Glutamatergic neuron (in vitro differentiated cells): ENCODE measurements at places on chromosomes 2 and 18.
A peak's percentile ranks its signal among the peaks of the same experiment; 100 is the strongest.

GRCh38 chr2:134623796-134624195 is 95.0 kb downstream of the TMEM163 start:
- DNase-seq = no peak

DNA sequence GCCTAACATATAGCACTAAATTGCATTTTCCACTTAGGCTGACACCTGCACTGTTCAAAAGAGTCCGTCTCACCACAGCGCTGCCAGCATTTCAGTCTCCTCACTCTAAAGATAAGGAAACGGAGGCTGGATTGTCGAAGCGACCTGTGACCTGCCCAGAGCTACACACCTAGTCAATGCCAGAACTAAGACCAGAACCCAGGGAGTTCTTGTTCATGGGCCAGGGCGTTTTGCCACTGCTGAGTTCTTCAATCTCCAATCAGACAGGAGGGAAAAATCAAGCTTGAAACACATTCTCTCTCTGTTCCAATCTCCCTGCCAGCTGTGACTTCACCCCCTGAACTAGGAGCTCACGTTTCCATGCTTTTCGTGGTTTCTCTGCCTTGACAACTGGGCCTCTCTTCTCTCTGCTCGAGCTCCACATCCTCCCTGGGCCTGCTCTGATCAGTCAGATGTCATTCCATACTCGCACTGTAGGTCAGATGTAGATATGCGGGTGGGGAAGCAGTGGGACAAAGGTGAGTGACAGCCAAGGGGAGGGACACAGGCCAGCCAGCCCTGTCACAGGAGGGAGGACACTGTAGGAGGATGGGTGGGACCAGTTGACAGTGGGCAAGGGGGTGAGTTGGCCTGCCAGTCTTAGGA is 221.1 kb upstream of the SMAD2 start:
- no peak for DNase-seq

DNA sequence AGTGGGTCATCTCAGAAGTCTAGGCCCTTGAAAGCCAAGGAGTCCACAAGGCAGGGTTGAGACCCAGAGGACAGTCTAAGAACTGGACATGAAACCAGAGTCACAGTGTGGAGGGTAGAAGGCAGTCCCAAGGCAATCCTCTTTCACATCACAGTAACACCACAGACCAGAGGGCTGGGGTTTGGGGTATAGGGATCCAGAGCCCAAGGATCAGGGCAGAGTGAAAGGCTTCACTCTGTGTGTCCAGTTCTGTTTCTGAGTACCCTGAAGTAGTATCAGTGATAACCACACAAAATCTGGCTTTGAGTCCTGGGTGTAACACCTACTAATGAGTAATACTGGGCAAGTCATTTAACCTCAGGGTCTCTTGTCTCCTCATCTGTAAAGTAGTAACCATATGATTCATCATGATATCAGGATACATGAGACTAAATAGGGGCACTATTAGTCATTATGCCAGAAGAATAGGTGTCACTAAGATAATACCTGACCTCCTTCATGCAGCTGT is 91.0 kb downstream of the ICA1L start:
- no peak for DNase-seq

- no peak for DNase-seq
Measured at GRCh38 chr18:42544901-42545300, 570.6 kb downstream of the RIT2 start.

DNA sequence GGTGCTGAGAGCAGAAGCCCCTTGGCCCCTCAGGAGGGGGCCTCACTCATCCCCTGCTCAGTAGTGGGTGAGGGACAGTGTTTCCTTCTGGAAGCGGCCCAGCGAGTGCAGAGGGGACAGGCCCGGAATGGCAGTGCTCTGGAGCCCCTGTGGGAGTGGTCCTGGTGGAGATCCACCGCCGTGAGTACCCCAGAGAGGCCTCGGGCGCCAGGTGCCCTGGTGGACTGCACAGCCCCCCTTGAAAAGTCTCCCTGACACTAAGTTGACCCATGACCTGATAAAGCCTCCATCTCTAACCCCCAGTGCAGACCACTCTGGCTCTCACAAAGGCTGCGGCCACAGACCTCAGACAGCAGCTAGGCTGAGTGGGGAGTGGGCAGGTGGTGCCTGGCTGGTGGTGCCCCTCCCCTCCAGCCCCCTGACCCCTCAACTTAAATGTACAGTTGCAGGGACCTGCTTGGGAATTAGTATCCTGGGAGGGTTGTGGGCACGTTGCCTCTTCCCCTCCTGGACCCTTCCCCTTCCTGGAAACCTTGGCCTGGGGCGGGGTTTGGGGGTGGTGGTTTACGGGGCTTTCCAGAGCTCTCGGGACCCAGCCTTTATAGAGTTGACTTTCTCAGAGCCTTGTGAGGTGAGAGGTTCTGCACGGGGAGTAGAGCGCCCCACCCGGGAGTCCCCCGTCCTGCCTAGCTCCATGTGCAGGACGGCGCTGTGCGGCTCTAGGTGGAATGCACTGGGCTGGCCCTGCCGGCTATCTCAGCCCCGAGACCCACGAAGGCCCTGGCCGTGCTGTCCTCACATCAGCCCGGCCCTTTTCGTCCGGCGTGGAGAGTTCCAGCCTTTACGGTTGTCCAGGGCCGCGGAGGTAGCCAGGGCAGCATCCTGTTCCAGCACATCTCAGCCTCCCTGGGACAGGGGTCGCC is 62.7 kb downstream of the RTP5 start:
- DNase-seq = no peak

- DNase-seq = no peak
Measured at GRCh38 chr2:236901956-236902355, 183.7 kb upstream of the COPS8 start.

DNA sequence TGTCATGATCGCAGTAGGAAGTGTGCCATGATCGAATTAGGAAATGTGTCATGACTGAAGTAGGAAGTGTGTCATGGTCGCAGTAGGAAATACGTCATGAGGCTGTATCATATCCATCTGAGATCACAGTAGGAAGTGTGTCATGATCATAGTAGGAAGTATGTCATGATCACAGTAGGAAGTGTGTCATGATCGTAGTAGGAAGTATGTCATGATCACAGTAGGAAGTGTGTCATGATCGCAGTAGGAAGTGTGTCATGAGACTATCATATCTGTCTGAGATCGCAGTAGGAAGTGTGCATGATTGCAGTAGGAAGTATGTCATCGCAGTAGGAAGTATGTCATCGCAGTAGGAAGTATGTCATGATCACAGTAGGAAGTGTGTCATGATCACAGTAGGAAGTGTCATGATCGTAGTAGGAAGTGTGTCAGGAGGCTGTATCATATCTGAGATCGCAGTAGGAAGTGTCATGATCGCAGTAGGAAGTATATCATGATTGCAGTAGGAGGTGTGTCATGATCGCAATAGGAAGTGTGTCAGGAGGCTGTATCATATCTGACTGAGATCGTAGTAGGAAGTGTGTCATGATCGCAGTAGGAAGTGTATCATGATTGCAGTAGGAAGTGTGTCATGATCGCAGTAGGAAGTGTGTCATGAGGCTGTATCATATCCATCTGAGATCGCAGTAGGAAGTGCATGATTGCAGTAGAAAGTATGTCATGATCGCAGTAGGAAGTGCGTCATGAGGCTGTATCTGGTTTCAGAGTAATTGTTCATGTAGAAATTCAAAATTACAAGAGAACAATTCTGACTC is 56.4 kb upstream of the NFATC1 start:
- no peak for DNase-seq

DNA sequence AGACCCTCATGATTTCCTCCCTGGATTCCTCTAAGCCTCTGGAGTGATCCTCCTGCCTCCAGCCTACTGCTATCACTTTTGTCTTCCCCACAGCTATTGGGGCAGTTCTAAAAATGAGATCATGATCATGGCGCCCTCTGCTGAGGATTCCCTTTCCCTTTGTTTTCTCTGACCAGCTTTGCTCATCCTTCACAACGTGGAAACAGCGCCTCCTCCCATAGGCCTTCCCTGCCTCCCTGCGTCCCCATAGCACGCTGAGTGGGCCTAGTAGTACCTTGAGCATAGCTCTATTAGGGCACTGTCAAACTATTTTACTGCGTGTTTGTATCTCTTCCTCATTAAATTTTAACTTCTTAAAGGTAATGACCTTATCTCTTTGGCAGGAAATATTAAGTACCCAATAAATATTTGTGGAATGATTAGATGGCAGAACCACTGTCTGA is 207.0 kb upstream of the FANCL start:
- peak; percentile 76 for DNase-seq

DNA sequence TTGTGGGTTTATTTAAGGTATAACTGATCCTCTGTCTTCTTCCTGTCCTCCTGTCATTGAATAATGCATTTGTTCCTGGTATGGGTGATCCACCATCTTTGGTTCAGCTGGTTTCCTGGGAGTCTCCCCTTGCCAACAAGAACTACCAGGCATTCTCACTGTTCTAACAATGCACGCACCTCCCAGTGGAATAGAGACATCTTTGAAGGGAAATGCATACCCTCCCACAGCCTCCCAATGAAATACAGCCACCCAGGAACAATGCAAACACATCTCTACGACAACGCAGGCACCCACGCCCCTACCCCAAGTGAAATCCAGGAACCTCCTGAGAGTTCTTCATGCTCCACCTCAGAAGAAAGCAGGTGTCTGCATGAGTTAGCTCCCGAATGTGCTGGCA is 318.0 kb downstream of the SOX11 start:
- no peak for DNase-seq

GRCh38 chr2:172232708-172233396 is 130.2 kb upstream of the DLX2 start:
- no peak for DNase-seq

DNA sequence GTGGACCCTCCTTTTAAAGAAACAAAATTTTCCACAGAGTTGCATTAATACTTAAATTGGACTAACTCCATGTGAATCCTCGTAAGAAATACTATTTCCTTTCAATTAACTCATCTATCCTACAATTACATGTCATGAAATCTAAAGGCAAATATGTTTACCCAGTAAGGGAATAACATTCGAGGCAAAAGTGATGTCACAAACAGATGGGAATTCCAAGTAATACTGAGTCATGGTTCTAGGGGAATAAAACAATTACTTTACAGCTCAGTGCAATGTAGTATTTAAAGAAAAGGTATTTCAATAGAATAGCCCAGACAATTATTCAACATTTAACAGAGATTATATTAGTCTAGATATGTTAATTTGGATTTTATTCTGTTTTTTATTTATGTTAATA is 205.8 kb downstream of the ZNF385B start:
- no peak for DNase-seq

- no peak for DNase-seq
Measured at GRCh38 chr2:80461505-80462197, 157.1 kb upstream of the LRRTM1 start.

DNA sequence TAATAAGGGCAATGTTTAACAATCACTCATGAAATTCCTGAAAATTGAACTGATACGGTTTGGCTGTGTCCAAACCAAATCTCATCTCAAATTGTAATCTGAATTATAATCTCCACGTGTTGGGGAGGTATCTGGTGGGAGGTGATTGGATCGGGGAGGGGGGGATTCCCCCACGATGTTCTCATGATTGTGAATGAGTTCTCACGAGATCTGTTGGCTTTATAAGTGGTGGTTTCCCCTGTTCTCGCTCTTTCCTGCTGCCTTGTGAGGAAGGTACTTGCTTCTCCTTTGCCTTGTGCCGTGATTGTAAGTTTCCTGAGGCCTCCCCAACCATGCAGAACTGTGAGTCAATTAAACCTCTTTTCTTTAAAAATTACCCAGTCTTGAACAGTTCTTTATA is 34.0 kb upstream of the SKOR2 start:
- DNase-seq = no peak

DNA sequence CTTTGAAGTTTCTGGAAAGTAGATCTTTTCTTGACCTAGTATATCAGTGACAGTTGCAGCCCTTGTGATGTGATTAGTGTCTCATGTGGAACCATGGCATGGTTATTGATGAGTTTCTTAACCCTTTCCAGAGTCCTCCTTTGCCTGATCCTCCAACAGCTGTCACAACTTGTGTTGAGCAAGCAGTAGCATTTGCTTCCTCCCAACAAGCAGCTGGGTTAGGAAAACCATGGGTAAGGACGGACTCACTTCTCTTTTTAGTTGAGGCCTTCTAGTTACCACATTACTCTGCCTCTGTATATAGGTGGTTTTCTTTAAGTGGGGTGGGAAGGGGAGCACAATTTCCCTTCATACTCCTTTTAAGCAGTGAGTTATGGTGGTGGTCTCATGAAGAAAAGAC is 96.3 kb downstream of the XRCC5 start:
- DNase-seq = no peak

GRCh38 chr2:20194097-20195015 is 30.6 kb downstream of the SDC1 start:
- DNase-seq = no peak

- no peak for DNase-seq
Measured at GRCh38 chr18:43276491-43276890, 799 bp downstream of the SYT4 start.

DNA sequence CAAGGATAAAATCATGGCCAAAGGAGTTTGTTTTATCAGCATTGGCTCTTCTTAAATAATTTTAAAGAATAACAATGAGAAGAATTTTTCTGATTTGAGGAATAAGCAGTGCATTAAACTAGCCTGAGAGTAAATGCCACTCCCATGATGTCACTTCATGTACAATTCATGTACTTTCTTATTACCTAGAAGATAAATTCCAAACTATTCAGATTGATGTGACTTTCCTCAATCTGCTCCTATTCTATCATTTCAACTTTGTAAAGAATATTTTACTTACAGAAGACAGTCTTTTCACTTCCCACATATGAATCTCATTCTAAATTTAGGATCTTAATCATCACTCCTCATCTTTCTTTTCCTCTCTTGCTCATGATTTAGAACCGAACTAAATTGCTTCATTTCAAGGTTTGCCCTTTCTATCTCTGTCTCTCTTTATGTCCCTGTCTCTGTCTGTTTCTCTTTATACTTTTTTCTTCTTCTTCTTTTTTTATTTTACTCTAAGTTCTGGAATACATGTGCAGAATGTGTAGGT is 1142.0 kb upstream of the PIK3C3 start:
- DNase-seq = no peak

GRCh38 chr2:240786871-240787311 is 33.1 kb downstream of the KIF1A start:
- peak; percentile 10 for DNase-seq

- no peak for DNase-seq
Measured at GRCh38 chr2:25215232-25215631, 46.9 kb upstream of the POMC start.

- no peak for DNase-seq
Measured at GRCh38 chr2:76940559-76940958, 581.6 kb downstream of the LRRTM4 start.

DNA sequence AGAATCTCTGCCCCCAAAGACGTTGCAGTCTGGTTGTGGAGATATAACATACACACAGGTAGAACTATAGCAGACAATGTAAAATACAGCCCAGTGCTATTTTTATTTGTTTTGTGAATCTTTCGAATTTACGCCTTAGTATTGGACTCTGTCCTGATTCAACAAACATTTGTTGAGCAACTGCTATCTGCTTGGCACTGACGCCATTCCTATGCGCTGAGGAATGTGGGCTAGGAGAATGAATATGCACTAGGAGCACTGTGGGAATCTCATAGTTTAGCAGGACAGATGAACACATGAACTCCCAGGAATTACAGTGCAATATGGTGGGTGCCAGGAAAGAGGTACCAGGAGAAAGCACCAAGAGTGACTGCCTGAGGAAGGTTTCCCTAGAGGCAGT is 181.7 kb upstream of the SIX3 start:
- no peak for DNase-seq
